ENCODE measurements at places on chromosomes 16 and 17.

DNA sequence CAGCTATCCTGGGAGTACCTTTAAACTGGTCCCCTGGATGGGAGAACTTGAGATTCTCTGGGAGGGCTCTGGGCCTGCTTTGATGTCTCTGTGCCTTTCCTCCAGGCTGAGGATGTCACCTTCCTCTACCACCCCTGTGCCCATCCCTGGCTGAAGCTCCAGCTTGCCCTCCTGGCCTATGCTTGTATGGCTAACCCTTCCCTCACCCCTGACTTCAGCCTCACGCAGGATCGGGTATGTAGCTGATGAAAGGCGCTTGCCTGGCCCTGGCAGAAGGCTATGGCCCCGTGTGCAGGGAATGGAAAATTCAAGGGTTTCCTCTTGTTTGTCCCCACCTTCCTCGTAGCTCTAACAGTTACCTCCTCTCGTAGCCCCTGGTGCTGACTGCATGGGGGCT, 3.0 kb downstream of the TP53I13 start:
- no peak for DNase-seq

- DNase-seq: no peak
Observed at GRCh38 chr16:27611340-27611739, 61.4 kb downstream of the KATNIP start.

DNA sequence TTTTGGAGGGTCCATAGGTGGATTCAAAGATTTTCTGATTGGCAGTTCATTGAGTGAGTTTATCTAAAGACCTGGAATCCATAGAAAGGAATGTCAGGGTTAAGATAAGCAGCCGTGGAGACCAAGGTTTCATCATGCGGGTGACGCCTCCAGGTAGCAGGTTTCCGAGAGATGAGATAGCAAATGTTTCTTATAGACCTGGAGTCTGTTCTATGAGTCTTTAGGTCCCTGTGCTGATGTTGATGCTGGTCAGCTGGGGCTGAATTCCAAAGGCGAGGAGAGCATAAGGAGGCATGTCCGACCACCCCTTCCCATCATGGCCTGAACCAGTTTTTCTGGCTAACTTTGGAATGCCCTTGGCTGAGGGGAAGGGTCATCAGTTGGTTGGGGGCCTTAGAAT, 80.2 kb downstream of the RAP1GAP2 start:
- DNase-seq: no peak

DNA sequence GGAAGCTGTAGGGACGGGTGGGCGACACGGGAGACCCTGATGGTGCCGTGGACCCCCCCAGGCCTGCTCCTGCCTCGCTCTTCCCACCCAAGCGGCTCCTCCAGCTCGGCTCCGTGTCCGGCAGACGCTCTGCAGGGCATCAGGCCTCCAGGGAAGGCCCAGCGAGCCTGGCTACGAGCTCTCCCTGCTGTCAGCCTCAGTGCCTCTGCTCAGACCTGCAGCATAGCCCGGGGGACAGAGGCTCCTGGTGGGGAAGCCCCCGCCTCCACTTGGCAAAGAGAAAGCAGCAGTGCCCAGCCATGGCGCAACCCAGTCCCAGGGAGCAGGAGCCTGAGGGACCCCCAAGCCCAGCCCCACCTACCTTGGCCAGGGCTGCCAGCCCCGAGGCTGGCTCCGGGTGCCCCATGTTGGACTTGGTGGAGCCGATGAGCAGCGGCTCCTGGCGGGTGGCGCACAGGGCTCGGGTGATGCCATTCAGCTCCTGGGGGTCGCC, 5.9 kb downstream of the FASN start:
- no peak for DNase-seq

GRCh38 chr17:56148333-56148732, 4.9 kb upstream of the ANKFN1 start:
- DNase-seq: no peak

DNA sequence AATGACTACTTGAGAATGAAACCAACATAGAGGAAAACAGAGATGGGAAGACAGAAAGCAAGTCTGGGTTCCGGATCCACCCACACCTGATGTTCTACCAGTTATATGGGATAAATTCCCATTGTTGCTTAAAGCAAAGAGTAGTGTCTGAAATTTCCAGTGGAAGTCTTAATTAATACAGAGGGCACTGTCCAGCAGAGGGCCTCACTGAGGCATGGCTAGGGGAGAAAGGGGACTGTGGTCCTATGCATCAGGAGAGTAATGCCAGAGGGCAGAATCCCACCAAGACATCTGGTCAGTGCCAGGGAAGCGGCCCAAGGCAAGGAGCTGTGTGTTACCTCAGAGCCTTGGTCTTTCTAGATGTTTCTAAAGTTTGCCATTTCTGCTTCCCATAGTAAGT, 7.5 kb upstream of the UMOD start:
- no peak for DNase-seq

DNA sequence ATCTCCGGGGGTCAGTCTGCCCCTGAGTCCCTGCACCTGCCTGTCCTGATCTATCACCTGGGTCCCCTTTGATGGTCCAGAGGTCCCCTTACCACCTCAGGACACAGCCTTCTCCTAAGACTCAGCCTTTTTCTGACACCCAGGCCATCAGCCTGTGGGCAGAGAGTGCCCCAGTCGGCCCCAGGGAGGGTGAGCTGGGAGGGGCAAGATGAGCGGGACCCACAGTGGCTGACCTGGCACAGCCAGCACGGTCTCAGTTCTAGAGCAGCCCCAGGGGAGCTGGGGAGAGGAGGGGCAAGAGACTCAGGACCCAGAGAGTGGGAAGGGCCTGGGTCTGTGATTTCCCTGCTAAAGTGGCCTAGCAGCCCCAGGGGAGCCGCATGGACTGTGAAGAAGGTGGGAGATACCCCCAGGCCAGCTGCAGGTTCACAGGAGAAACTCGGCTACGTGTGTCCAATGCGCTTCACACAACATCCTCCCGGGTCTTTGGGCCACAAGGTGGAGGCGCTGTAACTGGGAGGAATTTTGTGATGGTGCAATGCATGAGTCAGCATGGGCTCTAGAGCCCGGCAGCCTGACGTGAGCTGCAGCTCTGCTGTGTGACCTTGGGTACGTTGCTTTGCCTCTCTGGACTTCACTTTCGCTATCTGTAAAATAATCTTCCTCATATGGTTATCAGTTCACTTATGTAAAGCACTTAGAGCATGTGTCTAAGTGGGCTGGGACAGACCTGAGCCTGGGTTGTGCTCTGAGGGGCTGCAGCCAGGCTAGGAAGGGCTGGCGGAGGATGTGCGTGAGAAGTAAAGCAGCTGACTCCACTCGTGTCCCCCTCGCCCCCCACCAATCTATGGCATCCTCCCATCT, 67.2 kb upstream of the LHX1 start:
- no peak for DNase-seq
